Common myeloid progenitor, CD34-positive (primary cell): ENCODE measurements at places on chromosomes 4 and X.

DNA sequence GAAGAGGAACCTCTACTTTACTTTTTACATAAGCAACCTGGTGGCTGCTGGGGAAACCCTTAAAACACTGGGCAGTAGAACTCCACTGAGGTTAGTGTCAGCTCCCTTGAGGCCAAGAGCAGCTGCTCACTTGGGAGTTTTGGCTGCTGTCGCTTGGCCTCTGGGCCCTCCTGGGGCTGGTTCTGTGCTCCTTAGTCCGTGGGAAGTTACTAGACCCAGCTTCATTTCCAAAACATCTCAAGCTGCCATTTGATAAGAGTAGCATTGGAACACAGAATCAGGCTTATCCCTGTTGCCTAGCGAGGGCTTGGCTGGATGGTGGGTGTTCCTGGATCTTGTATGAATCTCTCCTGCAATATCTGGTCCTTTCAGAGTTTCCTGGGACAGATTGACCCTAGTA lies 26.1 kb downstream of the RNF4 start:
- no peak for DNase-seq

DNA sequence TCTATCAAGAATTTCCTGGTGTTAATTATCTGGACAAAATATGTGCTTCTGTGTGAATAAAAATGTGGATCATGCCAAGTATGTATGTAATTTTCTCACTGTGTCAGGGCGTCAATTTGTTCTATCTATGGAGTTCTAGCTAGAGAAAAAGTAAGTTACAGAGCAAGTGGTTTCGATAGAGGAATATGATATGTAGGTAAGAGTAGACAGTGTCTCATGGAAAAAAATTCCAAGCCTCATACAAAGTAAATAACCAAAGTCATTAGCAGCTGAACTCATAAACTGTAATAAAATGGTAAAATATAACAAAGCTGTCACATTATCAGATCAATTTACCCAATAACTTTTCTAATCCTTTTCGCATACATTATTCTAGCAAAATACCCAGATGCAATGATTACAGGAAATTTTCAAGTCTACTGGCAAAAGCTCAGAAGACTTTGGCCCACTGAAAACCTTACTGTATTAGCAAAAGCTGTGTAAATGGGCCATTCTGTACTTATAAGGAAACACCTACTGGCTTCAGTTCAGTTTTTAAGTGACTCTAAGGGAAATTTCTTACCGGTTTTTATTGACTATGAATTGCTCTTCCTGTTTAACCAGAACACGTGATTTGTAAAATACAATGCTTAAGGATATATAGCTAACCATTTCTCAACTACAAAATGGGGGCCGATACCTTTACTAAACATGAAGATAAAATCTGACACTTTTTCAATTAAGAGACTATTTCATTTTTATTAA lies 121.0 kb upstream of the ARSJ start:
- DNase-seq, result no peak

DNA sequence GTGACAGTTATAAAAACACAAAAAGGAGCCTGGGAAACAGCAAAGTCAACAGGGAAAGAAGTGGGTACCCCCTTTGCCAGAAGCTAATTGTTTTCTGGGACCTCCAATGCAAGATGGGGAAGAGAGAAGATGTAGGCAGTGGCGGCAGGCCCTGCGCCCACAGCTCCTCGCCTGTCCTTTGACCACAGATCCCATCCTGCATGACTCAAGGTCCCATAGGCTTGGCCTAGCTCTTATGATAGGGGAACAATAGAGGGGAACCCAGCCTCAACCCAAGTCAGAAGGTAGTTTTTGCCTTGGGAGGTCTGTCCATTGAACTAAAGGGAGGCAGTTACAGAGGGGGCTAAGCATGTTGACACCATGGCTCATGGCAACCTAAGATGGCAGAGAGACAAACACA lies 14.2 kb downstream of the ZMYM3 start:
- no peak for DNase-seq

- DNase-seq, result no peak
These were observed 125.3 kb downstream of the COL4A6 start for GRCh38 chrX:108312957-108313356.

DNA sequence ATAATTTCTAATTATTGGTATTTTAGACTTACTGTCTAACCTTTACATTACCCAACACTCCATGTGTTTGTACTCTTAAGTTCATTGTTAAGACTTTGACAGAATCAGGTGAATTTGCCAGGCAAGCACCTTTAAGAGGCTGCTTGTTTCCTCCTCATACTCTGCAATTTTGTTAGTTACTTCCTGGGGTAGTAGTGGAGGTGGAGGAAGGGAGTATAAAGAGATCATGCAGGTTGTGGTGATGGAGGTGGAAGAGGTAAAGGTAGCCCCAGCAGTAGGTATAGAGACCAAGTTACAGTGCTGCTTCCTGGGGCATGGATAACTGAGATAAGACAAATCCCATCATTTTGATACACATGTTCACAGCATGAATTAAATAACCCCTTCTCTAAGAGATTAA lies 6.7 kb downstream of the WDR44 start:
- DNase-seq, result no peak

DNA sequence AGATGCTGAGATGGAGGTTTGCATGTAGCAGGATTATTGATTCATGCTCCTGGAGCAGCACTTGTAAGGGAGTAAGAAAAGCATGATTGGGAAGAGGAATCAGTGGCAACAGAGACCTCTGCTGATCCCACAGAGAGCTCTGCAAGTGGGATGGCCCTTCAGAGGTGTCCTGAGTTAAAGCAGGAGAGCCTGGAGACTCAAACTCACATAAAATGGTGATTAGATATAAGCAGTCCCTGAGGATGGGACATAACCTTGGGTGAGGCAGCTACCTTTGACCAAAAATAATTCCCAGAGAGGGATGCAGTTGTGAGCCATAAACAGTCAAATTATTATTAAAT lies 25.4 kb upstream of the BMPR1B start:
- DNase-seq, result no peak

DNA sequence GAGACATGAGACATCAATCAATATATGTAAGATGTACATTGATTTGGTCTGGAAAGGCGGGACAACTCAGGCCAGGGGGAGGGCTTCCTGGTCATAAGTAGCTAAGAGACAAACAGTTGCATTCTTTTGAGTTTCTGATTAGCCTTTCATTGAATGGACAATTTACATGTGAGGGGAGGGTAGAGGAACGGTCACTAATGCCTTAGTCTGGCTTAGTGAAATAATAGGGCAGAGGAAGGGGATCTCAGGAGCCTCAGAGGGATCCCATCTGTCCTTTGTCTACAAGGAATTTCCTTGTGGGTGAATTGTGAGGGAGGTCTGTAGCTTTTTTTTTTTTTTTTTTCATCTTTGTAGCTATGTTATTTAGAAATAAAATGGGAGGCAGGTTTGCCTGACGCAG lies 88.3 kb downstream of the GK start:
- no peak for DNase-seq

DNA sequence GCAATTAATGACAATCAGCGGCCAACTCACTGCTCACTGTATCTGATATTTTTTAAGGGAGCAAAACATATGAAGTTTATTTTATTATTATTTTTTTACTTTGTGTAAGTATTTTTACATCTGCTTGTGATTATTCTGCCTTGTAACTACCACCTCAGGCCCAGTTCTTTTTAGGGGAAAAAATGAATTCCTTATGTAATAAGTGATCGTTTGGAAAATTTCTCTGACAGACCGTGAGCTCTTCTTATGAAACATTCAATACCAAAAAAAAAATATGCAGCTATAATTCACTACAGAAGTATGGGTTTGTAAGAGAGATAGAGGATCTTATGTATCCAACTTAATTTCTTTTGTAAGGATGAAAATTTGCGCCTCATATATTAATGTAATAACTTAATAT lies 33.5 kb upstream of the STOX2 start:
- DNase-seq, result no peak

DNA sequence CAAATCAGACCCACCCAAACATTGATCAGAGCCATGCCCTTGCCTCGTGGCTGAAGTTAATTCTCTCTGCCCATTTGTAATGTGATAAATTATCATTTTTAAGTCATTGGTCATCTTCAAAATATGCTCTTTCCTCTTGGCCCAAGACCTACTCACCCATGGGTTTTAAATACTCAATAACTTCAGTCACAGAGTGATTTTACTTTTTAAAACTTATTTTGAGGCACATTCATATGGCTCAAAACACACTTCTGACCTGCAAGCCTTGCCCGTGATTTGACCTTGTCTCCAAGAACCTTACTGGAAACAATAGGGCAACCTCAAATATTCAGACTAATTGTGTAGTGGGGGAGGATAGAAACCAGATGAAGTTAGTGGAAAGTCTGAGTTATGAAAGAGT lies 176.2 kb upstream of the LNX1 start:
- no peak for DNase-seq

DNA sequence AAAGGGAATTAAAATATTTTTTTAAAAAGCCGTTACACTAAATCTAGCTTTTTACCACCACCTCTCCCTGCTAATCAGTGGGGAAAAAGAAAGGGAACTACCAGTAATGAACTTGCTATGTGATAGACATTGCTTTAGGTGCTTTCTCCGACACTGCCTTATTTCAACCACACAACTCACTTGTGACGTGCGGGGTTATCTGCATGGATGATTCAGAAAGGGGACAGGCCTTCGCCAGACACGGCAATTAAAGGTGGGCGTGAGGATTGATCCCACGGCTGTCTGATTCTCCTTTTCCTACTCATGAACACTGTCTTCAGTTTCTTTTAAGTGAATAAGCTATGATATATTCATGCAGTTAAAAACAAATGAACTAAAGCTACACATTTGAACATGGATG lies 882 bp upstream of the CXCR3 start:
- DNase-seq, result no peak

DNA sequence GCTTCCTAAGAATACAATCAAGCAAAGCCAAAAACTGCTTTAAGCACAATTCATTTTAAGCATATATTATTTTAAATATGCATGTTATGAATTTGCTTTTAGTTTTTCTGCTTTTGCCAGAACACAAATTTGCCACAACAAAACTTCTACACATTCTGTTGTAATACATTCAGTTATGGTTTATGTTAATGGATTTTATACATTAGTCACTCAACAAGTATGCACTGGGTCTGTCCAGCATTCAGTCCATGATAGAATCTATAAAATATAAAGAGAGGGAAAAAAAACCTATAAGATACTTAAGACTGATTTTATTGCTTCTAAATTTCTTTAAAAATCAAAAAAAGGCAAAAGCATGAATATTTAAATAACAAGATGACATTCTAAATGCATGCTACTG lies 22.2 kb downstream of the IQCM start:
- no peak for DNase-seq

DNA sequence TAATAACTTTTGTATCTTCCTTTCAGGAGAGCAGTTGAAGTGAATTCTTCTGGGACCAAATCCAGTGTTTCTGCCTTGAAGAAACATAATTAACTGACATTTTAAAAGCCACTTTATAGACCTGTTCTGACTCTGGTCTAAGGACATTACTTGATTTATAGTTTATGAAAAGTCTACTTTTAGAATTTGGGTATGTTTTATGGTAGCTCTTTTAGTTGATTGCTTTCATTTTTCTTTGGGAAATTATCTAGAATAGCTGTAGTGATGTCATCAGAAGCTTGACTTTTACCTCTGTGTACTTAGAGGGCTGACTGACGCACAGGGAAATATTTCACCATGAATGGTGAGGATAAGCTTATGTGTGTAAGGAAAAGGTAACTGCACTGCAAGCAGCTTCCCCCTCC lies 131.8 kb upstream of the LIMCH1 start:
- DNase-seq, result peak; percentile 35

- no peak for DNase-seq
These were observed 33.8 kb downstream of the OTUD6A start for GRCh38 chrX:70096052-70096451.

DNA sequence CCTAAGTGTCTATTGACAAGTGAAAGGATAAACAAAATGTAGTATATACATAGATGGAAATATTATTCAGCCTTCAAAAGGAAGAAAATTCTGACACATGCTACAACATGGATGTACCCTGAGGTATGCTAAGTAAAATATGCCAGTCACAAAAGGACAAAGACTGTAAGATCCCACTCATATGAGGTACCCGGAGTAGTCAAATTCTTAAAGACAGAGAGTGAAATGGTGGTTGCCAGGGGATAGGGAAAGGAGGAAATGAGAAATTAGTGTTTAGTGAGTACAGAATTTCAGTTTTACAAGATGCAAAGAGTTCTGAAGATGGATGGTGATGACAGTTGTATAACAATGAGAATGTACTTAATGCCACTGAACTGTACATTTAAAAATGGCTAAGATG lies 102.3 kb upstream of the NAP1L5 start:
- no peak for DNase-seq

DNA sequence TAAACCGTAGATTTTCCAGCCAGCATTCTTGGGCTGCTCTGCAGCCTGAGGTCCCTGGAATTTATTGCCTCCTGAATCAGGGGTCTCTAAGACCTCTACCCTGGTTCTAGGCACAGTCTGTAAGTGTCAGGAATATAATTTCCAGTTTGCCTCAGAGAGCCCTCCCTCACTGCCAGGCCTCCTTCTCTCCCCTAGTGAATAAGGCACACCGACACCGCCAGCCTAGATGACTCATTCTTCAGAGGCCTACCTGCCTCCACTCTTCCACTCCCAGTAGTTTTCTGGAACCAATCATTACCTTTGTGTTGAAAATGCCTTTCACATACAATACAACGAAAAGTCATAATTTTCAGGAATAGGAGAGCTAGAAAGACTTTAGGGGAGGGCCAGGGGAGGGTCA lies 50.3 kb upstream of the ARHGEF9 start:
- no peak for DNase-seq

- DNase-seq, result peak; percentile 46
These were observed 6.8 kb upstream of the IQSEC2 start for GRCh38 chrX:53288189-53288588.

- DNase-seq, result no peak
These were observed 339.9 kb downstream of the HNRNPD start for GRCh38 chr4:82033862-82034261.

DNA sequence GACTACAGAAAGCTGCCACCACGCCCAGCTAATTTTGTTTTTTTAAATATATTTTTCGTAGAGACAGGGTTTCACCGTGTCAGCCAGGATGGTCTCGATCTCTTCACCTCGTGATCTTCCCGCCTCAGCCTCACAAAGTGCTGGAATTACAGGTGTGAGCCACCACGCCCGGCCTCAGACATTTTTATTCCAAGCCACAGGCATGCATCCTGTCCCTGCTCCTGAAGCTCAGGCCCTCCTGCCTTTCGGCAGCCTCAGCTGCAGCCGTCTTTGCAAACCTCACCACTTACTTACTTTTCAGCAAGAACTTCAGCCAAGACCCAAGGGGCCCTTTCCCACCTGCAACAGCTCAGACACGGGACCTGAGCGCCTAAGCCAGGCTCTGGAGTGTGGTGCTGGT lies 26.0 kb downstream of the FAM53A start:
- DNase-seq, result no peak

DNA sequence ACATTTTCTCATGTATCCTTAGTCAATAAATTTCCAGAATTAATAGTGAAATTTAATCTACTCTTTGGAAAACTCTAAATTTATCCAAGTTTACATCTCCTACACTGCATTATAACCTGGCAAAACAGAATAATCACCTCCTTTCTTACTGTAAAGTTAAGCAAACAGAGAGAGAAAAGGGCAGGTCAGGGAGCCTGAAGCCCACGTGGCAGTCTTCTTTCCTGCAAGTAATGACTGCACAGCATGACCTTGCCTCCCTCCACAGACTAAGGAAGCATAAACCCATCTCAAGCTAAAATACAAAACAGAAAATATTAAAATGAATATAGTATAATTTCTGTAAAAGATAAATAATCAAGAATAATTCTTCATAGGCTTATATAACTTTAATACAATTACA lies 1153.0 kb downstream of the C4orf33 start:
- no peak for DNase-seq
